ENCODE measurements at places on chromosomes 7 and 10.

- DNase-seq = no peak
Measured at GRCh38 chr7:39672176-39672575, 48.8 kb downstream of the RALA start.

DNA sequence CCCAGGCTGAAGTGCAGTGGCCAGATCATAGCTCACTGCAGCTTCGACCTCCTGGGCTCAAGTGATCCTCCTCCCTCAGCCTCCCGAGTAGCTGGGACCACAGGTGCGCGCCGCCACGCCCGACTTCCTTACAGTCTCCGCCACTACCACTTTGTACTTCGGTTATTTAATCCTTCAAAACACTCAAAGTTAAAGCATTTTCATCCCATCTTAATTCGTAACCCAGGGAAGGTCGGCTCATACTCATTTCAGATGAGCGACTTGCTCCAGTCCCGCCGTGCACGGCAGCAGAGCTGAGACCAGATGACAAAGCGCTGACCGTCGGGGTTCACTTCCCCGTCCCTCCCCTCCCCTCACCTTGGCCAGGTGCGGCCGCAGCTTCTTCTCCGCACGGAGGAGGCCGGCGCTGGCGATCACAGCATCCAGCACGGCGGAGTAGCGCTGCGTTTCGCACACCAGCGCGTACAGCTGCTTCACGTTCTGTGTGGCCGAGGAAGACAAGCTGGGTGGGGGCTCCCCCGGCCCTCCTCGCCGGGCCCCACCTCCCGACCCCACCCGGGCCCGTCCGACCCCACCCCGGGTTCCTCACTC lies 457 bp downstream of the NSUN5 start:
- DNase-seq = no peak

DNA sequence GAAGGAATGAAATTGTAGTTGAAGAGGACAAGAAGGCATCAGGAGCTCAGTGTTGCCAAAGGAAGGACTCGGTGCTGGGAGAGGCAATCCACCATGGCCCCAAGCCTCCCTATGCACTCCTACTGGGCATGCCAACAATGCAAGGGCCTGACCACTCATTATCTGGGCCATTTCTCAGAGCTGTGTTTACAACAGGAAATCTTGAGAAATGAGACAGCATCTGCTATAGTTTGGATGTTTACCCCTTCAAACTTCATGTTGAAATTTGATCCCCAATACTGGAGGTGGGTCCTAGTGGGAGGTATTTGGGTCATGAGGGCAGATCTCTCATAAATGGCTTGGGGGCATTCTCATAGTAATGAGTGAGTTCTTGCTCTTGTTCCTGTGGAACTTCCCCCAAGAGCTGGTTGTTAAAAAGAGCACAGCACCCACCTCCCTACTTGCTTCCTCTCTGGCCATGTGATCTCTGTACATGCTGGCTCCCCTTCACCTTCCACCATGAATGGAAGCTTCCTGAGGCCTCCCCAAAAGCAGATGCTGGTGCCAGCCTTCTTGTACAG lies 50.8 kb upstream of the AOAH start:
- no peak for DNase-seq

GRCh38 chr10:19920075-19920726 lies 104.0 kb downstream of the PLXDC2 start:
- DNase-seq = no peak

- DNase-seq = no peak
Measured at GRCh38 chr7:54917613-54918391, 101.0 kb upstream of the EGFR start.

GRCh38 chr7:142799437-142799835 lies 28.7 kb downstream of the PRSS2 start:
- no peak for DNase-seq

GRCh38 chr7:17369691-17370426 lies 71.4 kb downstream of the AHR start:
- no peak for DNase-seq

DNA sequence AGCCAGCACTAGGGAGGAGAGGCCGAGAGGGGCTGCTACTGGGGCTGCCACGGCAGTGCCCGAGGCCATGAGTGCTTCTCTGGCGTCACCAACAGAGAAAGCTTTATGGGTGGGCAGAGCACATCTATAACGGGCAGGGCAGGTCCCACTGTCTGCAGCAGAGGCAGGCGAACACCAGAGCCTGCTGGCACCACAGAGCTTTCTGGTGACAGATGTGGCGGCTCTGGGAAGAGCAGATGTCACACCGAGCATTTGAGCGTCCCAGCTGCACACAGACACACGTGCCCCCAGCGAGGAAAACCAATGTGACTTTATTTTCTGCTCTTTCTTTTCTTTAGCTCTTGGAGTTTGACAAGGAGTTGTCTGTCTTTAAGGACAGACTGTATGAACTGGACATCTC lies 20.5 kb downstream of the NKX6-2 start:
- no peak for DNase-seq

GRCh38 chr10:43843321-43844101 lies 194.8 kb upstream of the ZNF32 start:
- no peak for DNase-seq

DNA sequence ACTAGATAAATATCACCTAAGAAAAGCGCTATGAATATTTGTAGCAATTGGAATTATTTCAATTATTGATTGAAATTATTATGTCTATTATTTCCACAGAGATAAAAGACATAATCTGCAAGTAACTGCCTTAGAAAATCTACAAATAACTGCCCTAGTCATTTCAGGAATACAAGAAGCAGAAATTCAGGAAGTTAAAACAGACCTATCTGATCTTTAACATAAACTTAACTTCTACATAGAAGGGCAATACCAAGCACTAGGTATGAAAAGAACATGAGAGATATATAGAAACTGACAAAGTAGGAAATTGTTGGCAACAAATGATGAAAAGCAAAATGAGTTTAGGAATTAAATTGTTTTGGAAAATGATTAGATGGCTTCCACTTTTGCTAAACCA lies 31.8 kb upstream of the AKR1B10 start:
- no peak for DNase-seq

- no peak for DNase-seq
Measured at GRCh38 chr7:121279060-121279620, 49.7 kb upstream of the WNT16 start.

DNA sequence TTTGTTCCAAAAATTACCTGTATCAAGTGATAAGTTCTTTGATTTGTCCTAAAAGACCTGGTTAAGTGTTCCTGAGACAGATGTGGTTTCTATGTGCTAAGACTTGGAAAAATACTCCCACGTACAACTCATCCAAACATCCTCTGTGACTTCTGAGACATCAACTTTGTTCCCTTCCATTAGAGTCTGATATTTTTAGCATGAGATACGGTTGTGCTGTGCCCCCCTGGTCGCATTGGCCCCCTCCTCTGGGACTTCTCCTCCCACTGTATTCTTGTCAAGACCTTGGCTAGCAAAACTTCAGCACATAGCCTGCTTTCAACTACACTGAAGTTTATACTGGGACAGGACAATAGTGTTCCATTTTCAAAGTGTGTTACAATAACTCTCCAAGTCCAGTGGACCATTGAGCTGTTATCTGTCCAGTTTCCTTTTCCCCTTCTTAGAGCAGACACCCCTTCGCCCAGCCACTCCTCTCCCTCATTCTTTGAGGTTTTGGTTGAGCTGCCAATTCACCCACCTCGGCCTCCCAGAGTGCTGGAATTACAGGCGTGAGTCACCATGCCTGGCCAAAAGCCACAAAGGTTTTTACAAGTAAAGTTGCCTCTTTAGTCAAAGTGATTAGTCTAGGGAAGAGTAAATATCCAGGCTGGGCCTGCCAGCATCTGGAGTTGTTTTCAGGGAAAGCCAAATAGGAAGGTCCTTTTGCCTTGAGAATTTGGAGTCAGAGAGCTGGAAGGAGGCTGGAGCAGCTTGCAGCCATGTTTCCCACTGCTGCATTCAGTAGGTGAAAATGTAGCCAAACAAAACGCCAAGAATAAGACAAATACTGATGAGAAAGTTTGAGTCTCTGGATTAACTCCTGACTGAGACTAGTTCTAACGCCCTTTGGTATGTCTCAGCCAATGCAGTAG lies 17.8 kb upstream of the PDLIM1 start:
- DNase-seq = no peak

DNA sequence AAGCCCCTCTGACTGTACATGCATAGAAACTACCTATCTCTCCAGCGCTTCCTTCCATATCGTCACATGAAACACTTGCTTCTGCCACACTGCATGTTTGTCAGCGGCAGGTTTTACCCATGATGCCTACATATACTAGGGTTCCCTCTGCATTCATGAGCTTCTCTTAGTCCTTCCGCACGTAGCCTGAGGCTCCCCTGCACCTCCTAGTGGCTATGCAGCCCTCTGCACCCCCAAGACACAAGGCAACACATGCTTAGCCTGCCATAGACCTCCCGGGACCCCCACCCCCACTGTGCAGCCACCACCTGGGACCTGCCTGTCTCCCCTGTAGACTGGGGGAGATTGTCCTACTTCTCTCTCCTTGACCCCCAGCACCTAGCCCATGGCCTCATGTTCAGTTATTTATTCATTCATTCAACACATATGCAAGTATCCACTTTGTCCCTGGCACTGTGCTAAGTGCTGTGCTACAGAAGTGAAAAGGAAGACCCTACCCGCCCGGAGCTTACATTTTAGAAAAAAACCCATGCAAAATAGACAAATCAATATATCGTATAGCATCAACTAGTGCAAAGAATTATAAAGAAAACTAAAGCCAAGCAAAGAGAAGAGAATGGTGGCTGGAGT lies 23.5 kb downstream of the TMEM273 start:
- DNase-seq = peak; percentile 29

GRCh38 chr10:121291376-121291775 lies 306.9 kb downstream of the FGFR2 start:
- no peak for DNase-seq

DNA sequence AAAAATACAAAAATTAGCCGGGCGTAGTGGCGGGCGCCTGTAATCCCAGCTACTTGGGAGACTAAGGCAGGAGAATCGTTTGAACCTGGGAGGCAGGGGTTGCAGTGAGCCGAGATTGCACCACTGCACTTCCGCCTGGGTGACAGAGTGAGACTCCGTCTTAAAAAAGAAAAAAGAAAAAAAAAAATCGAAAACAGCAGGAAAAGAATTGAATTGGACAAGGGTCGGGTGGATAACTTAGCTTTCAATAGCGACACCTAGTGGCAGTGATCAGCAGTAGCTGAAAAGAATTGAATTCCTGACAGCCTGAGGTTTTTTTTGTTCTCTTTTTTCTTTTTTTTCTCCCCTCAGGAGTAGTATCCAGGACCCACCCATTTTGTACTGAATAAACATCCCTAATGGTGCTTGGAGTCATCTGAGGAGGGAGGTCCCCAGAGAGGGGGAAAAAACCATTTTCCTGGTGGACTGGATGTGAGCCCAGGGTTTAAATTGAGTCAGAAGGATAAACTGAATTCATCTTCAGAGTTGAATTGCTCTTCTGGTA lies 55.1 kb downstream of the CYCS start:
- DNase-seq = peak; percentile 29

DNA sequence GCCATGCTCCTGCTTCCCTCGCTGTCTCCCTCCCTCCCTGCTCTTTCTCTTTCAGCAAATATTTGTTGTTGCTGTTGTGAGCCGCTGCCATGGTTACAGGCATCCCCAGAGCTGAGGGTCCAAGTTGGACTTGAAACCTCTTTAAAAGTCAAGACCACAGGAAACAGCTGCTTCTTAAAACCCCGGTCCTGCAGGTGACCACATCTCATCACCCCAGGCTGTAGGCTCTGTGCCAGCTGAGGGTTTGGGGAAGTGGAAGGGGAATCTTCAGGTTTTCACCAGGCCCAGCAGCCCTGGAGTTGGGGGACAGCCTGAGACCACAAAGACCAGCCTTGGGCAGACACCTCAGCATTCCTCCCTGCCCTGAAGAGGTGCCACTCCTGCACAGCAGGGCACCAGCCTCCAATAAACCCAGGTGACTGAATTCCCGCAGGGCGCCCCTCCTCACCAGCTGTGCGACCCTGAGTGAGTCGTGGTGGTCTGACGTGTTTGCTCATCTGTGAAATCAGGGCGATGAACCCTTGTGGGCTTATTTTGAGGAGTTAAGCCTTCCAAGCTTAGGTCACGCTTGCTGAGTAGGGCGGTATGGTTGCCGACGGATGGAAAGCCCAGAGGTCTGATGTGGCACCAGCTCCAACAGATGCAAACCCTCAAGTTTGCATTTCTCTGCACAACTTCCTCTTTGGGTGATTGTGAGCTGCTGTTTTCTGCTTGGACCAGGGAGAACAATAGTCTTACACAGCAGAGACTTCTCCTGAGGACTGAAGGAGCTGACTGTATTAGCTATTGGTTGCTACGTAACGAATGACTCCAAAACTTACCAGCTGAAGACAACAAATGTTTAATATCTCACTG lies 24.8 kb downstream of the NPTX2 start:
- DNase-seq = no peak

All from stimulated activated naive CD4-positive, alpha-beta T cell treated with Interleukin-2 at 50 U/mL for 16 hours (primary cell).